ENCODE measurements at places on chromosomes 16 and 17. TPM values are rescaled to one million over a fixed set of nuclear protein-coding genes. Genes with fewer than 3 reads are reported as not detected.

MAF gene
- 15.8 TPM for total RNA-seq

AKAP10 gene
- 30.5 TPM for total RNA-seq

MYOCD gene
- total RNA-seq: 11.9 TPM

USP43 gene
- total RNA-seq: 4.3 TPM

APOH gene
- total RNA-seq: not detected

AOC3 gene
- total RNA-seq: 15.5 TPM

DLX3 gene
- not detected for total RNA-seq

KCTD13 gene
- 19.3 TPM for total RNA-seq

EME1 gene
- total RNA-seq: 1.9 TPM

DNA sequence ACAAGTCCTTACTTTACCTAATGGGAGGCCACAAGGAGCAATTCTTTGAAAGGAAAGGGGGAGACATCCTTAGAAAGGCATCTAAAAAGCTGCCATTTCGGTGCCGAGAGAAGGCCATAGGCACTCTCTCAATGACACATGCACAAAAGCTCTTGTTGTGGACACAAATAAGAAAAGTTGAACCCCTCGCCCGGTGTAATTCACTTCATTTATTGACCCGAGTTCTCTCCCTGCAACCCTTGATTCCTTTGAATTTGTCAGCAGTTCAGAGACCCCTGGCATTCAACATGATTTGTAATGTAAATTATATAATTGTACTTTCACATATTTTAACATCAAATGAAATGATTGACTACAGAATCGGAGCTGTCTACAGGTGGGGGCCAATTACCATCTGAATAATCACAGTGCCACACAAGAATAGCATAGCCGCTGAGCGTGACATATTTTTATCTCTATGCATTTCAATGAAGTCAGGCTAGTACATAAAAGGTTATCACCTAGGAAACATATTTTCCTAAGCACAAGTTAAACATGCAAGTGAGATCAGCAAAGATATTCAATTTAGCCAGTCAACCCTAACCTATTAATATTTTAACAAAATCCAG is 66.7 kb downstream of the IRX6 start:
- no peak overlapping the region for H3K27ac ChIP-seq
- H3K36me3 ChIP-seq: no peaks in the 10 kb centered on the region
- no peak overlapping the region for H3K4me3 ChIP-seq
- no peak for DNase-seq
- H3K4me1 ChIP-seq: no peaks in the 10 kb centered on the region

DNA sequence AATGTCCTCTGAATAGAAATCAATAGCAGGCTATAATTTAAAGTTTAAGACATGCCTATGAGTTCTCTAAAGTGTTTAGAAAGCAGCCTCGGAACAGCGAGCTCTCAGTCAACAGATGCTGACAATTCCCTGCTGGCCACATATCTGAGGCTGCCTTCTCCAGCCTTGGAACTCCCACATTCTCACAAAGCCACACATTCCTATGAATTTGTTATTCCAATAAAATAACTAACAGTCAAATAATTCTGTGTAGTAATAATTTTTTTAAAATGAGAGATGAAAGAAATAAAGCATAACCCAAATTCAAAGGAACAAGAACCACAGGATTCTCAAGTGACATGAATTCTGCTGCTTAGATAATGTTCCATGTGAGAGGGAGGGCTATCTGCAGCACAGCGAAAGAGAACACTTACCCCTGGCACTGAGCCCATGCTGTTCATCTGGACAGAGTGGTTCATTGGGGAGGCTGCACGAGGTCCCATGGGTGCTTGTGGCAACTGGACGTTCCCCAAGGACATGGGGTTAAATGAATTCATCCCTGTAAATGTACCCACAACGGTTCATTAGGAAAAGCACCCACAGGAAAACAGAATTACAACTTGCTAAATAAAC is 56.9 kb upstream of the TRAP1 start:
- DNase-seq: no peak
- peaks cover 37% of the 10 kb centered on the region for H3K4me1 ChIP-seq
- peak overlapping the region; percentile 72 for H3K27ac ChIP-seq
- peaks cover 29% of the 10 kb centered on the region for H3K36me3 ChIP-seq

GRCh38 chr17:78307887-78308638 is 51.8 kb downstream of the SOCS3 start:
- no peak for DNase-seq
- H3K27me3 ChIP-seq: no peaks in the 10 kb centered on the region
- peaks cover 5% of the 10 kb centered on the region for H3K4me1 ChIP-seq
- H3K27ac ChIP-seq: no peak overlapping the region
- no peak overlapping the region for H3K4me3 ChIP-seq

GRCh38 chr17:75622771-75623273 is 10.4 kb upstream of the SMIM5 start:
- no peaks in the 10 kb centered on the region for H3K27me3 ChIP-seq
- peaks cover 2% of the 10 kb centered on the region for H3K4me1 ChIP-seq
- no peak for DNase-seq
- no peak overlapping the region for H3K4me3 ChIP-seq

DNA sequence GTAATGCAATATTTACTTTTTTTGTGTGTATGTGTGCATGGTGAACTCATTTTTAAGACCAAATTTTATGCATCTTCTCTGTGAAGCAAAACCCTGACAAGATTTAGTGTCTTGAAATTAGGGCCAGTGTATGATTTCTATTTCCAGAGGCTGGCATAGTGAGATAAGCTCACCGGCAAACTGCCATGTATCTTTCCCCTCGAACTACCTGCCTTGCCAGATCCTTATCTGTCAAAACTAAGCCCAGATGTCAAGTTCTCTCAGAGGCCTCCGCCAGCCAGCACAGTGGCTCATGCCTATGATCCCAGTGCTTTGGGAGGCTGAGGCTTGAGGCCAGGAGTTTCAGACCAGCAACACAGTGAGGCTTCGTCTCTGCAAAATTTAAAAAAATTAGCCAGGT is 10.0 kb downstream of the USP32 start:
- H3K27ac ChIP-seq: no peak overlapping the region
- no peak for DNase-seq
- H3K27me3 ChIP-seq: no peaks in the 10 kb centered on the region
- H3K4me3 ChIP-seq: no peak overlapping the region
- peaks cover 32% of the 10 kb centered on the region for H3K4me1 ChIP-seq

- H3K4me3 ChIP-seq: no peak overlapping the region
- H3K36me3 ChIP-seq: no peaks in the 10 kb centered on the region
- peaks cover 13% of the 10 kb centered on the region for H3K27me3 ChIP-seq
- no peaks in the 10 kb centered on the region for H3K4me1 ChIP-seq
Observed at GRCh38 chr17:52079496-52079895, 79.0 kb downstream of the CA10 start.

DNA sequence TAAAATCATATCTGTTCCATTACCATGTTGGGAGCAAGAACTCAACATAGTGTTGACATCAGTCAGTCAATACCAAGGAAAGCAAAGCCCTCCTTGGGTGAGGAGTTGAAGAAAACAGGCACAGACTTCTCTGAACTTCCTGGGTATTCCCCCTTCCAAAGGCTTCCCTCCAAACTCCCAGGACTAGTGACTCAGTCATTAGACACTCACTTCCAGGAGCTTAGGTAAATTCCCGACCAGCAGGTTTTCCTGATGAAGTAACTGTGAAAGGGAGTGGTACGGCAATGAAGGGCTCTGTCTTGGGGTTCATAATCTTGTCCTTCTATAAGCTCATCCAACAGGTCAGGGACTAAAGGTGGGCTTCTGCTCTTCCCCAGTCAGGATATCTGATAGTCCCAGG is 293.8 kb upstream of the AXIN2 start:
- no peak overlapping the region for H3K4me3 ChIP-seq
- H3K4me1 ChIP-seq: peaks cover 3% of the 10 kb centered on the region
- no peak for DNase-seq
- no peak overlapping the region for H3K27ac ChIP-seq
- no peaks in the 10 kb centered on the region for H3K27me3 ChIP-seq

- no peak overlapping the region for H3K4me3 ChIP-seq
- no peak for DNase-seq
- H3K27me3 ChIP-seq: peaks cover 50% of the 10 kb centered on the region
- no peak overlapping the region for H3K27ac ChIP-seq
- no peaks in the 10 kb centered on the region for H3K36me3 ChIP-seq
- H3K4me1 ChIP-seq: no peaks in the 10 kb centered on the region
Observed at GRCh38 chr16:87648236-87648635, 45.9 kb downstream of the JPH3 start.

DNA sequence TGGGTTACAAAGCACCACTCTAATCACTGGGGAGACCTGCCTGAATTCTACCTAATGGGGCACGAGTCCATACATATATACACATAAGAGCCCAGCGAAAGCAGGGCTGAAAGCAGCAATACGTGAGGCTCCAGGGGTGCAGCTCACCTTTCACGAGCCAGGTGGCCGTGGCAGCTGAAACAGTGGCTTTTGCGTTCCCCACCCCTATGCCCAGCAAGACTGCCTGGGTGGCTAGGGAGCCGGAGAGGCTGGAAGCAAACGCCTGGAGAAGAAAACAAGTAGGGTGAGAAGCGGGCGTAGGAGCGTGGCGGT is 618 bp downstream of the RUSF1 start:
- no peaks in the 10 kb centered on the region for H3K36me3 ChIP-seq
- H3K4me3 ChIP-seq: peak overlapping the region; percentile 88
- peak overlapping the region; percentile 95 for H3K27ac ChIP-seq
- DNase-seq: no peak
- H3K27me3 ChIP-seq: no peaks in the 10 kb centered on the region
- H3K4me1 ChIP-seq: peaks cover 33% of the 10 kb centered on the region

DNA sequence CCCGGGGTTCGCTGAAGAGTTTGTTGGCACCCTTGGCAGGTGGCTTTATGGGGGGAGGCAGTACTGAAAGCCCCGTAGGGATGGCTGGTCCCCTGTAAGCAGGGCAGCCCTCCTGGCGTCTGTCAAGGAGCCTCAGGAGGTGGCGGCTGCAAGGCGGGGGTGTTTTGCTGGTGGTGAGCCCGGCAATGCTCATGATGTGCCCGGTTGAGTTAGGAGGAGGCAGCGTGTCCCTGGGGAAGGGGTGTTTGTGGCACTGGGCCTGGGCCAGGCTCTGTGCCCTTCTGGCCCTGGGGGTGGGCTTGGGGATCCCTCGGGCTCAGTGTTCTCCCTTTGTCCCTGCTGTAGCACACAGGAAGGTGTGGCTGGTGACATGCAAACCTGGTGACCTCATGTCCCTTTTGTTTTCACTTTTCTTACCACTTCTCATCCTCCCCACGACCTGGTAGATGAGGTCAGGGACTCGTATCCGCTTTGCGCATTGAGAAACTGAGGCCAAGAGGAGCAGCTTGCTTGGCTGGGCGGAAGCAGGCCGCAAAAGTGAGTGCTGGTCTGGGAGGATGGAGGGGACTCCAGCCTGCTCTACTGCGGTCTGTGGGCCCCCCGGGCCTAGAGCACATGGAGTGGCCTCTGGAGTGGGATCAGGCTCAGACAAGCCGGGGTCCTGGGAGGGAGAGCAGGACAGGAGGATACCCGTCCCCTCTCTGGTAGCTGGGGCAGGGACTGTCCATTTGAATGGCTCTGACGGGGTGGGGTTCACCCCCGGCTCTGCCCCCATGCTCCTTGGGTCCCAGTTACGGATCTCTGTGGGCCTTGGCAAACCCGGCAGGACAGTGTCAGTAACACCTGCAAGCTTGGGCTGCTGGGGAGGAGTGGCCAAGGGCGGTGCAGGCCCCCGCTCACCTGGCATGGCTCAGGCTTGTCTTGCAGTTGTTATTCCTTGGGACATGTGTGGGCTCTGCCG is 2.2 kb downstream of the SNN start:
- no peaks in the 10 kb centered on the region for H3K36me3 ChIP-seq
- no peaks in the 10 kb centered on the region for H3K27me3 ChIP-seq
- H3K4me3 ChIP-seq: no peak overlapping the region
- peak; percentile 78 for DNase-seq

GRCh38 chr17:81910840-81911276 is 341 bp downstream of the PCYT2 start:
- peak overlapping the region; percentile 77 for H3K4me3 ChIP-seq
- H3K36me3 ChIP-seq: peaks cover 13% of the 10 kb centered on the region
- no peaks in the 10 kb centered on the region for H3K27me3 ChIP-seq
- no peak for DNase-seq
- peak overlapping the region; percentile 54 for H3K27ac ChIP-seq

DNA sequence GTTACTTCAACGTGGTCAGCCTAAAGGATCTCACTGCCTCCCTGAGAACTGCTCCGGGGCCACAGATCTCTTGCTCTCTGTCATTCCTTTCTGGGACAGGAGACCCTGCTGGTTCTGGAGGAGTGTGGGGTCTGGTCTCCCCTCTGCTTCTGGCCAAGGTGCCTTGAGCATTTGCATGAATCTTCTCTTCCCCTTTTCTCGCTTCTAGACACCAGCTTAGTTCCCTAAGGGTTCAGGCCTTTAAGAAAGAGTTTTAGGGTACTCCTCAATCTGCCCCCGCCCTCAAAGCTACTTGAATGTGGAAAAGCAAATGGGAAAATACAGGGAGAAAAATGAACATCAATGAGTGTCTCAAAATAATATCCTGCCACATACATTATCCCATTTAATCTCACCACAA is 48.1 kb downstream of the WSB1 start:
- H3K4me3 ChIP-seq: no peak overlapping the region
- H3K27ac ChIP-seq: no peak overlapping the region
- H3K36me3 ChIP-seq: no peaks in the 10 kb centered on the region
- no peaks in the 10 kb centered on the region for H3K27me3 ChIP-seq
- DNase-seq: no peak
- H3K4me1 ChIP-seq: peaks cover 10% of the 10 kb centered on the region

GRCh38 chr17:61584866-61585265 is 6.2 kb downstream of the NACA2 start:
- H3K36me3 ChIP-seq: no peaks in the 10 kb centered on the region
- peaks cover 3% of the 10 kb centered on the region for H3K27me3 ChIP-seq
- H3K4me3 ChIP-seq: no peak overlapping the region
- H3K4me1 ChIP-seq: no peaks in the 10 kb centered on the region
- no peak for DNase-seq

DNA sequence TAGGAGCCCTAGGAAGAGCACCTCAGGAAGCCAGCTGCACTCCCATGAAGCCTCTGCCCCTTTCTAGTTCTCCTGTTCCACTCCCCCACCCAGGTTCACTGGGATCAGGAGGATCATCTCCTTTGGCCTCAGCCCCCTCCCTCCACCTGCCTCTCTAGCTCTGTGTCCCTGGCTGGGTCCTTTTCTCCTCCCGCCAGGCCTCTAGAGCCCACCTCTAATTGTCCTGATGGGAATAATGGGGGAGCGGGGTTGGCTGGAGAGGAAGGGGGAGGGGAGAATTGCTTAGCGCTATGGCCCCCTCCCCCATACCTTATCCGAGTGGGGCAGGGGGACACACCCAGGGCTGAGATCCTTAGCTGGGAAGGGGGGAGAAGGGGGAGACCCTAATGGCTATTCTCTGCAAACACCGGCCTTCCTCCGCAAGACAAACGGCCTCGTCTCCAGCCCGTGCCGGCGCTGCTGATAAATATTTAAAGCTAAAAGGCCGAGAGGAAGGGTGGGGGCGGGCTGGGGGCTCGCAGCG is 997 bp downstream of the HOXB7 start:
- peaks cover 7% of the 10 kb centered on the region for H3K36me3 ChIP-seq
- DNase-seq: no peak
- H3K4me3 ChIP-seq: no peak overlapping the region
- no peak overlapping the region for H3K27ac ChIP-seq
- peaks cover 79% of the 10 kb centered on the region for H3K27me3 ChIP-seq

GRCh38 chr16:13631916-13632315 is 288.0 kb upstream of the ERCC4 start:
- H3K27me3 ChIP-seq: no peaks in the 10 kb centered on the region
- H3K4me1 ChIP-seq: no peaks in the 10 kb centered on the region
- DNase-seq: no peak
- no peak overlapping the region for H3K4me3 ChIP-seq
- no peaks in the 10 kb centered on the region for H3K36me3 ChIP-seq
- no peak overlapping the region for H3K27ac ChIP-seq

Data from chondrocyte (in vitro differentiated cells).